SW 1271 (cell line): ENCODE measurements at places on chromosomes 2 and 18.

DNA sequence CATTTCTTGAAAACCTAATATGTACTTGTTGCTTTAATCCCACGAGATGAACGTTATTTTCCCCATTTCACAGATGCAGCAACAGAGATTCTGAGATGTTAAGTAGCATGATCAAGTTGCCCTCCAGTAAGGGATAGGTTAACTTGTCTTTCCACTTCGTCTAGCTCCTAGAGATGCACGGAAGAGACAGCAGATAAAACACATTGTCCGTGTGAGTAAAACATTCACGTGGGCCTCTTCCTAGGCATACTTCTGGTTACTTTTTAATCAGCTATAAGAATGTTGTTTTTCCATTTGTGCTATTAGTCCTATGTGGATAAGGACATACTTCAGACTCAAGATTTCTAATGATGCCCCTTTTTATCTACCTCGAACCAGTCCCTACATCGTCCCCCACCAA, 1.2 kb upstream of the ARHGAP28 start:
- no peak for DNase-seq

- no peak for DNase-seq
Observed at GRCh38 chr2:208807756-208808155, 401.2 kb downstream of the PTH2R start.

- no peak for DNase-seq
Observed at GRCh38 chr2:126317790-126318431, 338.0 kb upstream of the GYPC start.

DNA sequence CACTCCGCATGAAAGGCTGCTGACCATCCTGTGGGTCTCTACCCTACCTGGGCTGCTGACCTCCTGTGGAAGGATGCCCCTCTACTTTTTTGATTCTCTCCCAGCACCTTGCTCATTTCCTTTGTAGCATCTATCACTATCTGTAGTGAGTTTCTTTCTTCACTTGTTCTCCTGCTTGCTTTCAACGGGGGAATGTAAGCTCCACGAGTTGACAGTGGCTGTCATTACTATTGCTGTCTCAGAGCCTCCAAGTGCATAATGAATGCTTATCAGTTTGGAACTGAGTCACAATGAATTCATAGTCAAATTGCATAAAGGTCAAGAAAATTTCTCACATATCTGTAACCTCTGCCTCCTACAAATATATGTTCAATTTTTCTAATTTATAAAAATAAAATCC, 477.7 kb downstream of the PLCL1 start:
- no peak for DNase-seq

DNA sequence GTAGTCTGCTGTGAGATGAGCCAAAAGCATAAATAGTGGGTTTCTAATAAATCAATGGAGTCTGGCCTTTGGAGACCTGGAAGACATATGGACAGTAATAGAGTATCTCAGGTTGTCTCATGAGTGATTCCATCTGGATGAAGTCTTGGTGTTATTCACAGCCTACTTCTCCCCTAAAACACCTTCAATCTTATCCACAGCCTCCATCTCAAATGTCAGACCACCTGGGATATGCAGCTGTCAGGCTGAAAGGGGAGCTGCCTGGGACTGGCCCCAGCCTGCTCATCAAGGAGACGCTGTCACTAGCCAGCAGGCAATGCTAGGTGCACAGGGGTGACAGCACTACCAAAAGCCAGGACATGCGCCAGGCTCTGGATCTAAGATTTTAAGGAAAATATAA, 684.0 kb upstream of the ZEB2 start:
- no peak for DNase-seq

DNA sequence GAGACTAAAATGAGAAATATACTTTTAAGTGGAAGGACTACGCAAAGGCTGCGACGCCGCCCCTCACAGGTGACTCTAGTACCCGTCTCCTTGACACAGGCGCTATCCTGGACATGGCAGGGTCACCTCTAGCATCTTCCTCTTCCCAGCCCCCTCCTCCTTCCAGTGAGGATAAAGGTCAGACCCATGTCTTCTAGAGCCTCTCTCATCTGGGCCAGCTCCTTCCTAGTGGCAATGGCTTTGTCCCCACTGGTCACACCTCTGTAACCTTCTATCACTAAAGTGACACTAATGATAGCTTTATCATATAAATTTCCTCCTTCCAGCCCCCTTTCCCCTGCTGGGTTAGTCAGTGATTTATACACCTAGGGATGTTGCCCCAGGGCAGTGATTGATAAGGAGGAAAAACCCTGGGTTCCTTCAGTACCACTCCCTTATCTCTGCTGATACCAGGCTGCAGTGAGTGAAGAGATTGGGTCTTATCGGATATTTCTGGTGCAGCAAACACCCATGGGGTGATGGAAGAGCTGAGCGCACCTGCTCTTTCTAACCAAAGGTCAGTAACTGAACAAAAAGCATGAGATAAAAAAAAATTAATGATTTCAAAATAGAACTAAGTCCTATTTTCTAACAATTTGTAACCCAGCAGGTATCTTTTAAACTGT, 62.0 kb upstream of the FZD5 start:
- no peak for DNase-seq
